ENCODE measurements at places on chromosomes 12 and 14.

GRCh38 chr12:2876431-2877046 lies 435 bp downstream of the FOXM1 start:
- DNase-seq = peak; percentile 26

DNA sequence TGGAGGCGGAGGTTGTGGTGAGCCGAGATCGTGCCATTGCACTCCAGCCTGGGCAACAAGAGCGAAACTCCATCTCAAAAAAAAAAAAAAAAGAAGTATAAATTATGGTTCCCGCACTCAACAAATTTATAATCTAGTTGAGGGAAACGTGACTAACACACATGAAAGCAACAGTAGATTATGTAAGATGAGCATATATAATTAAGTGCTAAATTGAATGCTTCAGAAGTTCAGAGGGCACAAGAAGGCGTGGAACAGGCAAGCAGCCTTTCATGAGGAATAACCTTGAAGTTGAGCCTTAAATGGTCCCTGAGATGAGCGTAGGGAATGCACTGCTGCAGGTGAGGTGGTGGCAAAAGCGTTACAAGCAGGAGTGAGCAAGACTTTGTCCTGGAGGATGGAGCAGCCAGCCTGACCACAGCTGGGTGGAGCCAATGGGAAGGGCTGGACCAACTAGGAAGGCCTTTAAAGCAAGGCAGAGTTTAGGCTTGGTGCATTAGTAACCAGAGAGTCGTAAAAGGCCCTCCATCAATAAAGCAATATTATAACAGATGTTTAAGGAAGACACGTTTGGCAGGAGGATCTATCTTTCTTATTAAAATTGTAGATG lies 30.6 kb upstream of the TUBA1A start:
- DNase-seq = no peak

GRCh38 chr12:22640851-22641250 lies 15.9 kb downstream of the ETNK1 start:
- DNase-seq = no peak

DNA sequence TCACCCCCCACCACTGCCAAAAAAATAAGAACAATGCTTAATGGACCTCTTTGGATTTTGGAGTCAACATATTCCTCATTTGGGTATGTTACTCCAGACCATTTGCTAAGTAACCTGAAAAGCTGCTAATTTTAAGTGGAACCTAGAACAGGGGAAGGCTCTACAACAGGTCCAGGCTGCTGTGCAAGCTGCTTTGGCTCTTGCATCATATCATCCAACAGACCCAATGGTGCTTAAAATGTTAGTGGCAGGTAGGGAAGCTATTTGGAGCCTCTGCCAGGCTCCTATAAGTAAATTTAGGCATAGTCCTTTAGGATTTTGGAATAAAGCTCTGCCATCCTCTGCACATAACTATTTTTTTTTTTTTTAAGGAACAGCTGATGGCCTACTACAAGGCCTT lies 132.2 kb upstream of the PMCH start:
- DNase-seq = no peak

GRCh38 chr12:52372216-52373154 lies 5.2 kb upstream of the KRT85 start:
- peak; percentile 95 for DNase-seq

- DNase-seq = no peak
Measured at GRCh38 chr12:19276767-19277166, 147.2 kb downstream of the PLEKHA5 start.

GRCh38 chr12:112381406-112381882 lies 787 bp downstream of the HECTD4 start:
- DNase-seq = no peak

- DNase-seq = no peak
Measured at GRCh38 chr12:57025196-57025595, 8.9 kb upstream of the TAC3 start.

DNA sequence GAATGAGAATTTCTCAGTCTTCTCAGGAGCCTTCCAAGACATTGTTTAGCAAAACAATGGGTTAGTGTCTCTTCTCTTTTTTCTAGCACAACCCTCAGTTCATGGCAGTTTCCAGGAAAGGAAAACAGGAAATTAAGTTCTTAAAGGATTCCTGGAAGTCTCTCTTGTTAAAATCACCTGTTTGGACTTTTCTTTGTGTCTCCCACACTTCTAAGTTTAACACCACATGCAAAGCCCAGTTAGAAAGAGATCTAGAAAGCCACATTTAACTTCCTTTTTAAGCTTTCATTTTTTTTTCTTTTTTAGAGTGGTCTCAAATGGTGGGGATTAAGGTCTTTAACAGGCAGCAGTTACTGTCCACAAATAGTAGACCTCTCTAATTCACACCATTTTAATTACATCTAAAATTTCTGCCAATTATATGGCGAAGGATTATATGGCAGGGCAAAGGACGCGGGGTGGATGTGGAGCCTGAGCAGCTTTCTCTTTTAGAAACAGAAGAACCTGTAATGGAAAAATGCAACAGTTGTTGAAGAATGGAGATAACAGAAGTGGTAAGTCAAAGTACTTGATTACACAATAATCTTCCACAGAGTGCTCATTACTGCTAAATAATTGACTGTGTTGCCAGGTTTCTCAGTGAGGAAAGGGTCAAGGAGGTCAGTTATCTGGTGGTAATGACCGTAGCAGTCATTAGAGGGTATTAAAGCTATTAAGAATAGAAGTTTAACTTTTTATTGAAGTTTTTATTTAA lies 298.6 kb downstream of the AKAP6 start:
- DNase-seq = no peak

DNA sequence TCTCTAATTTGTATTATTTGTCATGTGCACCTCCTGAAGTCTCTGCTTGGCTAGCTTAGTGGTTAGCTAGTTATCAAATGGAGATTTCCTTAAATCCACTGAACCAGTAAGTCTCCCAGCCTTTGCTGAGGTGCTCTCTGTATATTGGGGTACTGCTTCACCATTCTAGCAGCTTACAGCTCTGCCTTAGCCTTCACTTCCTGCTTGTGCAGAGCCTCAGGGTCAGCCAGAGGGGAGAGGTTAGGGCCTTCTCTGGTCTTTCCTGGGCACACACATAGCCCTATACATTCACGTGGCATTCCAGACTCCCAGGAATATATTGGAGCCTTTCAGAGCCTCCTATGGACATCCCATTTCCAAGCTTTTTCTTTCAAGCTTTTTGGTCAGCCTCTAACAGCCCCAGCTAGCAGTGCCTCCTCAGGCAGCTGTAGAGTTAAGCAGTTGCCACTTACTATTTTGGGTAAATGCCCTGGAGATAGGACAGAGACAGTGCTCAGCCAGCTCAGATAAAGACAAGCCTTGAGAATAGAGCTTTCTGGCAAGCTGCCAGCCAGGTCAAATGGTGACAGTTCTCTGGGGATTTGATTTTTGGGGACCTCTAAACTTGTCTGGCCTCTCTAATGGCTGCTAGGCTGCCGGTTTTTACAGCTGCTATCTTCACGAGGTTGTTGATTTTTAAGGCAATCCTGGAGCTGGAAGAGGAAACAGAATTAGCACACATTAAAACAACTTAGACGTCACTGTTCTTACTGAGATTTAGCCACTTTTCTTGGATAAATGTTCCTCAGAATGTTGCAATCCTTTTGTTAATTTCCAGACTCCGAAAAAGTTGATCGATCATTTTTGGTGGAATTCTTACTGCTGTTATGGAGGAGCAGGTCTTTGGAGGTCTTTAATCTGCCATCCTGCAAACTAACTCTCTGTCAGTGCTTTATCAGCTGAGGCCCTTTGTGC lies 32.9 kb downstream of the FBXW8 start:
- no peak for DNase-seq

- no peak for DNase-seq
Measured at GRCh38 chr12:112258926-112259325, 123.3 kb downstream of the HECTD4 start.

DNA sequence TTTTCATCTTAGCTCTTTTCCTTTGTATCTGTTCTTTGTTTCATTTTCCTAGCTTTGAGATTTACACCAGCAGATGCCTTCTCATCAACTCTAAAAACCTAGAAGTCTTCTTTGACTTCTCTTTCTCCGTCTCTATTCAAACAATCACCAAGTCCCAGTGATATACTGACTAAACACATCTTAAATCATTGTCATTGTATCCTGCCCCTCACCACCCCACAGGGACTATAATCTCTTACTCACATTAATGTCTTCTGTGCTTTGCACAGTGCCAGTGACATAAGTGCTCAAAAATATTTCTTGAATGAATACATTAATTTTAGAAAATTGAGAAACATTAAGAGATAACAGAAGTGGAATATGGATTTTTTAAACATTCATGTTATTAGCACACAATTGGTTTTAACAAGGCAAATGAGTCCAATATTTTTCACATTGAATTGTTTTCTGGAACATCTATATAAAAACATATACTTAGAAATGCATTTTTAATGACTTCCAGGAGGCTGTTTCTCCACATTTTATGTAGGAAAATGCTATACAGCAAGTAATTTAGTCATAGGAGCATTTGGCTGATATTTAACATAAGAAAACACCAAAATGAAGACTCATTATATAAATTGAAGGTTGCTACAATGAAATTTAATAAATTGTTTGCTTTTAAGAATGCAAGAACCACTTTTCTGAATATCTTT lies 472.8 kb upstream of the PRICKLE1 start:
- no peak for DNase-seq

- no peak for DNase-seq
Measured at GRCh38 chr14:36818246-36818645, 156.6 kb downstream of the PAX9 start.

GRCh38 chr12:66648033-66648735 lies 30.7 kb downstream of the GRIP1 start:
- no peak for DNase-seq

GRCh38 chr12:58502226-58502625 lies 418.1 kb downstream of the LRIG3 start:
- no peak for DNase-seq

- no peak for DNase-seq
Measured at GRCh38 chr12:31431721-31432240, 105.8 kb upstream of the SINHCAF start.

DNA sequence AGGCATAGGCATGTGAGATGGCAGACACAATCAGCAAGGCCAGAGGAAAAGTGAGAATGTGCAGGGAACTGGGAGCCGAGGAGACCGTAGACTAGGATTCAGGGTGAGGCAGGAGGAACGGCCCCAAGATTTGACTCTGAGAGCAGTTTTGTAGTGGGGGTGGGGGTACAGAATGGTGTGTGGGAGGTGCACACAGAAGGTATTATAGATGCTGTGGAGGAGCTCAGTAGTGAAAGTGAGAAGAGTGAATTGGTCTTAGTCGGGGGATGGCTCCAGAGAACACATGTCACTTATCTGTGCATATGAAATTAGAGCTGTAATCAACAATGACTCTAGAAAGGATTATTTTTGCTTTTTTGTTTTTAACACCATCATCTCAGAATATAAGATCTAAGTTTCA lies 11.9 kb downstream of the ZNF664 start:
- DNase-seq = no peak

GRCh38 chr14:102140750-102141145 lies 1.1 kb downstream of the WDR20 start:
- DNase-seq = no peak

DNA sequence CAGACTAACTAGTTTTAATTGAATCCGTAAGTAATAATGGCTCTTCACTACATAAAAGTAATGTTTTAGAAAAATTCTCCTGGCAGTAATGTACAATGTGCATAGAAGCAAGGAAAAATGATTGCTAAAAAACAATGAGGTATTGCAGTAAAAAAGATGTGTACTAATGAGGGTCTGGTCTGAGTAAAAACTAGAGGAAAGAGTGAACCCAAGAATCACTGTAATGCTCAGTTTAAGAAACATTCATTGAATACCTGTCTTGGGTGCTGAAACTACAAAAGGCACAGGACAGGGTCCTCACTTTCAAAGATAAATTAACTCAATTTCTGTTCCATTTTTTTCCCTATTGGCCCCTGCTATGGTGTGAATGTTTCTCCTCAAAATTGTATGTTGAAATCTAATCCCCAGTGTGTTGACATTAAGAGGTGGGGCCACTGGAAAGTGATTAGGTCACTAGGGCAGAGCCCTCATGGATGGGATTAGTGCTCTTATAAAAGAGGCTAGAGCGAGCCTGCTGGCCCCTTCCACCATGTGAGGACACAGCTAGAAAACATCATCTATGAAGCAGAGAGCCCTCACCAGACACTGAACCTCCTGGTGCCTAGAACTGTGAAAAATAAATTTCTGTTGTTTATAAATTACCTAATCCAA lies 51.6 kb downstream of the RPS6KA5 start:
- DNase-seq = no peak

DNA sequence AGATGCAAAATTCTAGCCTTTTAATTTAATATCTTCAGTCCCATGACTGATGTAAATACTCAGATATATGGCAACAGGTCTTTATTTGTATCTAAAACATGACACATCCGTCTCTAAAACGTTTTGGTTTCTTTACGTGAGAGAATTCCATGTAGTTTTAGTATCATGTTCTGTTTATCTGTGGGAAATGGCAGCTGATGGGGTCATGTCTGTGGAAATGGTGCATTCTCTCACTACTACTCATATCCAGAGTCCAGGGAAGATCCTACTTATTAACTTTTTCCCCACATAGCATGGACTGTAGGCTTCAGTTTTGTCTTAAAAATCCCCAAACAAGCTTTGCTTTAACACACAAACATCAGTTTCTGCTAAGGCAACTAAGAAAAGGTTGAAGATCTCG lies 53.8 kb downstream of the SPTLC2 start:
- DNase-seq = no peak

- DNase-seq = no peak
Measured at GRCh38 chr14:61581340-61581739, 114.0 kb upstream of the HIF1A start.

GRCh38 chr12:48882972-48883304 lies 17.3 kb upstream of the RND1 start:
- DNase-seq = no peak

GRCh38 chr14:103846543-103847450 lies 578 bp downstream of the PPP1R13B start:
- no peak for DNase-seq

DNA sequence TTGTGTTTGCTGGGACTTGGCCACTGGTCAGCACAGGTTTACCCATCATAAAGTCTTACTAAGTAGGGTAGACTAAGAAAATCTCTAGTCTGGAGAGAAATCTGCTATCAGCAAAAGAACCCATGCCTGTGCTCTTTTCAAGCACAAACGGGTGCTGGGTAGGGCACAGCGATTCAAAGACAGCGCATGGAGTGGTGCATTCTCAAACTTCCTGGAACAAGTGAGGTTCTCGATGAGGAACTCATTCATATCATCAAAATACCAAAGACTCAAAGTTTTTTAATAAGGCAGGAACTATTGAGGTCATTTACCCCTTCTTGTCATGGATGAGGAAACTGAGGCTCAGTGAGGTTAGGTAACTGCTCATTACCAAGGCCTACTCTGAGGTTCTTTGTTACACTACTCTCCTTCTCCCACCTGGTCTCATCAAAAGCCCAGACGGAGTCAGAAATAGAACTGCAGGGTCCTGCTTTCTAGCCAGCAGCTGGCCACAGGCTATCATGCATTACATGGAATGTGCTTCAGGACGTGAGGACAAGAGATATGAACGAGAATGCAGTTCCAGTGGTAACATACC lies 390.3 kb downstream of the ZFP36L1 start:
- no peak for DNase-seq

GRCh38 chr14:51847489-51847796 lies 13.0 kb upstream of the GNG2 start:
- no peak for DNase-seq

Data from AG08395 (cell line).